ENCODE measurements at places on chromosomes 6 and 20. TPM values are rescaled to one million over a fixed set of nuclear protein-coding genes. Genes with fewer than 3 reads are reported as not detected.

The BPIFA1 gene
- not detected for total RNA-seq

The POU5F1 gene
- 4.3 TPM for total RNA-seq

The PRDM13 gene
- total RNA-seq = not detected

The MTHFD1L gene
- 64.8 TPM for total RNA-seq

The HAO1 gene
- total RNA-seq = not detected

The TBC1D22B gene
- total RNA-seq = 4.4 TPM

The FOXF2 gene
- 4.0 TPM for total RNA-seq

The SRSF6 gene
- total RNA-seq = 16.3 TPM

The FAM217A gene
- total RNA-seq = not detected

The C6orf15 gene
- total RNA-seq = 0.91 TPM

The COL19A1 gene
- total RNA-seq = not detected

The NELFCD gene
- 72.4 TPM for total RNA-seq

The PRL gene
- not detected for total RNA-seq

Data from MG63 (cell line).